ENCODE measurements at places on chromosomes 7 and 10. TPM values are rescaled to one million over a fixed set of nuclear protein-coding genes. Genes with fewer than 3 reads are reported as not detected.

HERPUD2 gene
- total RNA-seq: 41.2 TPM

RINT1 gene
- 20.8 TPM for total RNA-seq

GARIN1A gene
- total RNA-seq: 0.78 TPM

CASP7 gene
- 32.5 TPM for total RNA-seq

TMEM196 gene
- total RNA-seq: not detected

AKR1C2 gene
- total RNA-seq: 256 TPM

SPDYE6 gene
- total RNA-seq: not detected

STEAP4 gene
- total RNA-seq: 2.4 TPM

PRRT4 gene
- total RNA-seq: 0.21 TPM

EFCAB10 gene
- 0.68 TPM for total RNA-seq

PTPRZ1 gene
- 17.7 TPM for total RNA-seq

GPR15LG gene
- 1.2 TPM for total RNA-seq

CALML3 gene
- 9.2 TPM for total RNA-seq

LIPN gene
- total RNA-seq: 5.8 TPM

All from nasal cavity respiratory epithelium epithelial cell of viscerocranial mucosa (primary cell).